ENCODE measurements at places on chromosomes 13 and 19. TPM values are rescaled to one million over a fixed set of nuclear protein-coding genes. Genes with fewer than 3 reads are reported as not detected.

GRCh38 chr19:3007975-3008374, 21.1 kb downstream of the TLE2 start:
- H3K27ac ChIP-seq: no peak overlapping the region
- H3K36me3 ChIP-seq: no peaks in the 10 kb centered on the region
- H3K27me3 ChIP-seq: no peaks in the 10 kb centered on the region
- DNase-seq: no peak
- no peak overlapping the region for H3K4me3 ChIP-seq

Gene FFAR1
- total RNA-seq: not detected

DNA sequence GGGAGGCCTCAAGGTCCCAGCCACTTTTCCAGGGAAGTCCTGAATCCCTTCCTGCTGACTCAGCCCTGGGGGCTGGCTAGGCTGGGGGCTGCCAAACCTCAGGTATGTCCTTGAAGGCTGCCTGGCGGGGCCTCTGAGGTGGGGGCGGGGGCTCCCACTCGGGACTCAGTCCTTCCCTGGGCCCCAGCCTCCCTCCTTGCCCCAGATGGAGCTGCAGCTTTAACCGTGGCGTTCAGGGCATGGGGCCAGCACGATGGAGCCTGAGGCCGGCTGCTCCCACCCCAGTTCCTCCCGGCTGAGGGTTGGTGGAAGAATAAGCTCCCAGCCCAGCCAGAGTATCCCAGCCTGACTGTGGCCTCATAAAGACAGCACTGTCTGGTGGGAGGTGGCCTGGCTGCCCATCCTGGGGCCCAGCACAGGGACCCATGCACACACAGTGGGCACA, 12.4 kb downstream of the CILP2 start:
- H3K4me1 ChIP-seq: no peaks in the 10 kb centered on the region
- H3K4me3 ChIP-seq: no peak overlapping the region
- H3K36me3 ChIP-seq: no peaks in the 10 kb centered on the region
- DNase-seq: no peak
- H3K27ac ChIP-seq: no peak overlapping the region

DNA sequence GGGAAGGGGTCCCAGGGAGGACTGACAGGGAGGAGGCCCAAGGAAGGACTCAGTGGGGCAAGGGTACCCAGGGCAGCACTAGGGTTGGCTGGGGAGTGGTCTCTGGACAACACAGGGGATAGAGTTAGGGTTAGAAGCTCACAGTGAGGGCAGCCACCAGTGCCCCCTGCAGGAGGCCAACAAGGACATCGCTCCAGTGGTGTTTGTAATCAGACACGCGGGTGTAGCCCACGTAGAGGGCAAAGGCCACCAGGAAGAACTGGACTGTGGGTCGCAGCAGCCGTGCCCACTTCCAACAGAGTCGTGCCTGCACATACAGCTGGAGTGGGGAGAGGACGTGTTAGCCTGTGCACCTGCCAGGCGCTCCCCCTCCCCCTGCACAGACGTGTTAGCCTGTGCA, 9.2 kb downstream of the PLPP2 start:
- no peaks in the 10 kb centered on the region for H3K27me3 ChIP-seq
- no peaks in the 10 kb centered on the region for H3K4me1 ChIP-seq
- peaks cover 2% of the 10 kb centered on the region for H3K36me3 ChIP-seq
- H3K27ac ChIP-seq: no peak overlapping the region
- no peak overlapping the region for H3K4me3 ChIP-seq
- no peak for DNase-seq

Gene IZUMO2
- total RNA-seq: not detected

DNA sequence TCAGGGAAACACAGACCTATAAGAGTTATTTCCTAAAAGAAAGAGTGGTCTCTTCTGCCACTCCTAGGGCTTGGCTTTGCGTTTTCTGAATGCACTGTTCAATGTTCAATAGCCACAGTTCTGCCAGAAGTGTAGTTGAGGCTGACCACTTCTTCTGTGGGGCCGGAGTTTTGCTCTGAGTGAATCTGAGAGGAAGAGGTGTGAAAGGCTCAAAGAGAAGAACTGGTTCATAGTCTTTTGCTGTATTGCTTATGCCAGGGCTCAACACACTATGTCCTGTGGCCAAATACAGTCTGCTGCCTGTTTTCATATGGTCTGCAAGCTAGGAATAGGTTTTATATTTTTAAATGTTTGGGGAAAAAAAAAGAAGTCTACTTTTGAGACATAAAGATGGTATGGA, 128.2 kb downstream of the STOML3 start:
- H3K27ac ChIP-seq: no peak overlapping the region
- no peak for DNase-seq

GRCh38 chr13:81041761-81042160, 700.8 kb upstream of the SPRY2 start:
- no peak overlapping the region for H3K4me3 ChIP-seq
- no peaks in the 10 kb centered on the region for H3K36me3 ChIP-seq
- no peaks in the 10 kb centered on the region for H3K4me1 ChIP-seq
- DNase-seq: no peak
- no peaks in the 10 kb centered on the region for H3K27me3 ChIP-seq

Gene SNAPC2
- 63.0 TPM for total RNA-seq

DNA sequence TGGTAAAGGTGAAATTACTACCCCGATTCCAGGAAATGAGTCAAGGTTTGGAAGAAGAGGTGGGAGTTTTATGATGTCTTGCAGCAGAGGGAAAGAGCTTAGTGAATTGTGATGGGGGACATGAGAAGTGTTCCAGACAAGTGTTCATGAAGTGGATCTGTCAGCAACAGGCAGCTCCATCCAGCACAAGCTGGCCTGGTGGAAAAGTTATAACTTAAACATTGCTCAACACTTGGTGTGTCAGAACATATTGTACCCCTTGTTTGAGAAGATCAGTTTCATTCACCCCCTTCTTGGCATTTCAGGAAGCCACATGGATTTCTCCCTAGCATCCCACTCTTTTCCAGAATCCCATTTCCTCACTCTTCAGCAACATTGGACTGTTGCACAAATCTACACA, 222.0 kb downstream of the B3GLCT start:
- no peaks in the 10 kb centered on the region for H3K36me3 ChIP-seq
- DNase-seq: no peak

Gene VSTM2B
- not detected for total RNA-seq

DNA sequence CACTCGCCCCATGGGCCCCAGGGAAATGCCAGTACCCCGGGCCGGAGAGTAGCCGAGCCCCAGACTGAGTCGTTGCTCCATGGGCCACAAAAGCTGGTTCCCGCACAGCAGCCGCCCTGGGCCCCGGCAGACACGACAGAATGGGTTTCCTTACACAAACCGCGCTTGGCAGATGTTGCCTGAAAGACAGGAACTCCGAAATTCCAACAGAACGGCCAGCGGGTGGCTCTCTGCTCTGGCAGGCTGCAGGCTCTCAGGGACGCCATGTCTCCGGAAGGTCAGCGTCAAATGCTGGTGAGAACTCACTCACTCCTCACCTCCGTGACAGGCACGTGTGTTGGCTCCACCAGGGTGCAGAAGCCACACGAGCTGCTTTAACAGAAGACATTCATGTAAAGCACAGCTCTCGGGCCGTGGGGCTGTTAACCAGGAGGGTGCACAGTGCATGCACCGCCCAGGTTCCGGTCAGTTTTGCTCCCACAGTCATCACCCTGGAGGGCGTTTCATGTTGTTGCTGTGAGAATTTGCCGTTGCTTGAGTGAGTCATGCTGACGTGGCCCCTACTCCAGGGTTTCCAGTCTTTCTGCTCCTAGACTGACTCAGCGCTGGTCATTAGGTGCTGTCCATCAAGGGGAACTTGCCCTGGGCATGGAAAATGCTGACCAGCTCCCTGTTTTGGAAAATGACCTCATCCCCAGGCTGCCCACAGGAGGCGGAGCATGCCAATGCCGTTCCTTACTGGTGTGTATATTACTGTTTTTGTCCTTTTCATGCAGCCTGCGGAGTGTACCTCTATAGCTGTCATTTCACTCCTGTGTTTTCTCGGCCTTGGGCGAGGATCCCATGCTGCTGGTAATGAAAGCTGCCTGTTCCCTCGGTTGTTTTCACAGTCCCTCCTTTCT, 44.8 kb downstream of the ANKRD10 start:
- H3K27me3 ChIP-seq: no peaks in the 10 kb centered on the region
- H3K36me3 ChIP-seq: no peaks in the 10 kb centered on the region
- DNase-seq: peak; percentile 95
- peak overlapping the region; percentile 85 for H3K27ac ChIP-seq

DNA sequence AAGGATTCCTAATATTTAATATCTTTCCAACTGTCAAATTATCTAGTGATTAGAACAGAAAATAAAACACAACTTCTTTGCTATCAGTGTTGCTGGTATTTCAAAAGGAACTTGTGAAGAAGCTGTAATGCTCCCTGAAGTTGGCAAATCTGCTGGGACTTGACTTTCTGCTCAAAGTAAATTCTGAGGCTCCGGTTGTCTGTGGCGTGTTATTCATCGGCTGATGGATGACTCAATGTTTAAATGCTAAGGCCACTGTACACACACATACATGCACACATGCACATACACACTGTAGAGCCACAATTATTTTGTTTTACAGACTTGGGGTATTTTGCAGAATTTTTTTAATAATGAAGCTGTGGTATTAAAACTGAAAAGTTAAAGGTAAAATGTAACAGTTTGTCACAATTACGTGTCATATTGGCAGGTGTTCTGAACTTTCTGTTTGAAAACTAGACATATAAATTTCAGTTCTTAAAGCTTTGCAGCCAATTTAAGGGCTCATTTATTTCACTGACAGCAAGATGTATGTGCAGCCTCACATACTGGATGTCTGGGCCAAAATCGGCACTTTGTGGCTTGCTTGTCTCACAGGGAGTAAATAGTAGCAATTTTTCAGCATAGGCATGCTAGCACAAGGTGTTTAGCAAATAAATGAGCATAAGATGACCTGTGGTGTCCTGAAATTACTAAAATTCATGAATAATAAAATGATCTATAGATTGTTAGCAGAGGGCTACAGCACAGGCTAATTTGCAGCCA, 1691.7 kb upstream of the PCDH20 start:
- no peak overlapping the region for H3K27ac ChIP-seq
- no peak for DNase-seq
- H3K36me3 ChIP-seq: no peaks in the 10 kb centered on the region
- H3K4me1 ChIP-seq: no peaks in the 10 kb centered on the region
- H3K27me3 ChIP-seq: no peaks in the 10 kb centered on the region

Gene ZNF8
- total RNA-seq: 12.6 TPM

GRCh38 chr19:33462112-33462791, 59.3 kb downstream of the PEPD start:
- no peak for DNase-seq
- H3K27ac ChIP-seq: no peak overlapping the region
- H3K4me1 ChIP-seq: no peaks in the 10 kb centered on the region
- H3K27me3 ChIP-seq: no peaks in the 10 kb centered on the region
- H3K4me3 ChIP-seq: no peak overlapping the region

DNA sequence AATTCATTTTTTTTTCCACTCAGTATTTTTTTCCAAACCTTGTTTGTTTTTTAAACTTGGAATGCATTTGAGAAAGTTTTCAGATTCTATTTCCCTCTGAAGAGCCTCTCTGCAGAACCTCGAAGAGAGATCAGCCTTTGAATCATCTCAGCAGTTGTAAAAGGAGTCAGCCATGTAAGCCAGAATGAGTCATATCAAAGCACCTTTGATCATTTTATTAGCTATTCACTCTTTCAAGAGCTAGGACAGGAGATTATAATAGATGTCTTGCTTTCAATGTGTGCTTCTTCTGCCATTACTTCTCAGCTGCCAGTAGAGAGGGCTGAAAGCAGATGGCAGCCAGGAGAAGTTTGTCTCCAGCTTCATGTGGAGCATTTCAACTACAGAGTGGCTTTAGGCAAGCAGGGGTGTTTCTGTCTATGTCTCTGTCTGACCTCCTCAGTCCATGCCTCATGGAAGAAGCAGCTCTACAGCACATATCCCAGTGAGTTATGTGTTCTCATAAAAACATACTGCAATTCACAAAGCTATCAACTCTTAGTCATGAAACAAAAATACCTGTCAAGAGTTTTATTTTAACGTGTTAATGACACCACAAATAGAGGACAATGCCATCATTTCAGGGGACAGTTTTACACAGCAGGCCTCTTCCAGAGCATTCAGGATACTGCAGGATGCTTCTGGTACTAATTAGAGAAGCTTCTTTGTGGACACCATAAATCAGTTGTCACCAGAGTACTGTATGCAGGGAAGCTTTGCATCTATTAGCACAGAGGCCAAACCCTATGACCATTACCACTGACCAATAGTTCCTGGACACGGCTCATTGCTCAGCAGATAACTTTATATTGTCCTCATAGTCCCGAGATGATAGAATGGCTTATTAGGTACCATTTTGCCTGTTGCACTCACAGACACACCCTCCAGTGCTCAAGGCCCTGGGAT, 94.3 kb downstream of the NHLRC3 start:
- H3K36me3 ChIP-seq: no peaks in the 10 kb centered on the region
- H3K4me1 ChIP-seq: no peaks in the 10 kb centered on the region
- H3K27me3 ChIP-seq: no peaks in the 10 kb centered on the region
- no peak overlapping the region for H3K4me3 ChIP-seq
- H3K27ac ChIP-seq: no peak overlapping the region

Gene ZNF837
- total RNA-seq: 1.6 TPM

DNA sequence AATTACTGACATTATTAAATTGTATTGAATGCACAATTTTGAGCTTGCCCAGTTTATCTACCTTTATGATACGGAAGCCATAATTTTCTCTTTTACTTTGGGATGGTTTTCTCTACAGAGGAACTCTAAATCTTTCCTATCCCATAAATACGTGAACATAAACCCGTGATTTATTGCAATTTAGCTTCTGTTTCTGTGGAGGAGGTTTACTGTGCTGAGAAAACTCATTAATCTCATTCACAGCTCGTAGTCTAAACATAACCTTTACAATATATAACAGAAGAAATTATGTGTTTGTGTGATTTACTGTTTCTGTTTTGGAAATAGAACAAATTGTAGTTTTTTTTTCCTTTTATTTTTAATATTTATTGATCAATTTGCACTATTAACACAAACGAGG, 207.1 kb upstream of the PCDH9 start:
- H3K27ac ChIP-seq: no peak overlapping the region
- H3K4me3 ChIP-seq: no peak overlapping the region
- no peak for DNase-seq
- H3K4me1 ChIP-seq: no peaks in the 10 kb centered on the region
- H3K36me3 ChIP-seq: no peaks in the 10 kb centered on the region

- H3K4me3 ChIP-seq: no peak overlapping the region
- H3K4me1 ChIP-seq: no peaks in the 10 kb centered on the region
- no peaks in the 10 kb centered on the region for H3K36me3 ChIP-seq
- no peaks in the 10 kb centered on the region for H3K27me3 ChIP-seq
- H3K27ac ChIP-seq: no peak overlapping the region
Measured at GRCh38 chr13:31408927-31409326, 209.2 kb downstream of the B3GLCT start.

DNA sequence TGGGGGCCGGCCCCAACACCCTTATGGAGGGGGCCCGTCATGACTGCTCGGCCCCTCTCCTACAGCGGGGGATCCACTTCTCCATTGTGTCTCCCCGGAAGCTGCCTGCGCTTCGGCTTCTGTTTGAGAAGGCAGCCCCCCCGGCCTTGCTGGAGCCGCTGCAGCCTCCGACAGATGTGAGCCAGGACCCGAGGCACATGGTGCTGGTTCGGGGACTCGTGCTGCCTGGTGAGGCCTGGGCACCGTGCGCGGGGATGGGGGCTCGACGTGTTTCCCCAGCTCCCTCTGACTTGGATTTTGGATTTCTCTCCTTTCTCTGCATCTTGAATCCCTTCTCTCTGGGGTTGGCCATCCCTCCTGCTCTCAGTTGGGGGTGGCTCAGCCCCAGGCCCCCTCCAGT, 11.6 kb downstream of the MED25 start:
- H3K4me3 ChIP-seq: no peak overlapping the region
- no peaks in the 10 kb centered on the region for H3K27me3 ChIP-seq
- no peaks in the 10 kb centered on the region for H3K36me3 ChIP-seq

- no peak for DNase-seq
- no peaks in the 10 kb centered on the region for H3K4me1 ChIP-seq
- no peaks in the 10 kb centered on the region for H3K36me3 ChIP-seq
- H3K27me3 ChIP-seq: no peaks in the 10 kb centered on the region
- no peak overlapping the region for H3K4me3 ChIP-seq
Measured at GRCh38 chr13:38635030-38635429, 51.8 kb upstream of the FREM2 start.

All from Panc1 (cell line).